ENCODE measurements at places on chromosomes 2 and 18. TPM values are rescaled to one million over a fixed set of nuclear protein-coding genes. Genes with fewer than 3 reads are reported as not detected.

GRCh38 chr2:126916744-126917143 is 18.1 kb downstream of the TEX51 start:
- no peak for DNase-seq

- DNase-seq = no peak
Measured at GRCh38 chr2:106197878-106198277, 3.8 kb upstream of the UXS1 start.

TMBIM1 gene
- 96.1 TPM for total RNA-seq

- DNase-seq = no peak
Measured at GRCh38 chr2:212484563-212485080, 54.0 kb downstream of the ERBB4 start.

FAM110C gene
- total RNA-seq = 0.22 TPM

OSBPL1A gene
- 33.3 TPM for total RNA-seq

- no peak for DNase-seq
Measured at GRCh38 chr2:126704434-126705160, 48.6 kb downstream of the GYPC start.

PFN4 gene
- total RNA-seq = 1.3 TPM

- no peak for DNase-seq
Measured at GRCh38 chr2:23409248-23409647, 24.3 kb downstream of the KLHL29 start.

- DNase-seq = no peak
Measured at GRCh38 chr2:34070196-34070595, 471.1 kb upstream of the FAM98A start.

ERFE gene
- total RNA-seq = 1.8 TPM

GRCh38 chr2:155368934-155369333 is 670.4 kb downstream of the KCNJ3 start:
- DNase-seq = no peak

- no peak for DNase-seq
Measured at GRCh38 chr2:42329736-42330135, 31.3 kb downstream of the COX7A2L start.

IL1RL1 gene
- total RNA-seq = not detected

DNA sequence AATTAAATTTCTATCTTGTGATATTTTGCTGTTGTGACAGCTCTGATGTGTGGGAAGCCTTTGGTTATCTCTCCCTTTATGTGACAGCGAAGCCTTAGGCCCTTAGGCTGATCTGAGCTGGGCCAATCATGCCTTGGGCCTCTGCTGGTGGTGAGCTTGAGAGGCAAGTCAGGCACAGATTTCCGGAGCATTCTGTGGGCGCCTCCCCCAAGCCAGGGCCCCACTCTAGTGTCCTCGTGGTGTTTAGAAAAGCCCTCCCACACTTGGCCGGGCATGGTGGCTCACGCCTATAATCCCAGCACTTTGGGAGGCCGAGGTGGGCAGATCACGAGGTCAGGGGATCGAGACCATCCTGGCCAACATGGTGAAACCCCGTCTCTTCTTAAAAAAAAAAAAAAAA is 239.8 kb downstream of the SH3RF3 start:
- no peak for DNase-seq

NHEJ1 gene
- 12.7 TPM for total RNA-seq

SERPINB11 gene
- not detected for total RNA-seq

GRCh38 chr2:17506736-17507616 is 11.3 kb downstream of the RAD51AP2 start:
- DNase-seq = no peak

GRCh38 chr2:204686406-204686805 is 141.1 kb downstream of the PARD3B start:
- DNase-seq = no peak

DNA sequence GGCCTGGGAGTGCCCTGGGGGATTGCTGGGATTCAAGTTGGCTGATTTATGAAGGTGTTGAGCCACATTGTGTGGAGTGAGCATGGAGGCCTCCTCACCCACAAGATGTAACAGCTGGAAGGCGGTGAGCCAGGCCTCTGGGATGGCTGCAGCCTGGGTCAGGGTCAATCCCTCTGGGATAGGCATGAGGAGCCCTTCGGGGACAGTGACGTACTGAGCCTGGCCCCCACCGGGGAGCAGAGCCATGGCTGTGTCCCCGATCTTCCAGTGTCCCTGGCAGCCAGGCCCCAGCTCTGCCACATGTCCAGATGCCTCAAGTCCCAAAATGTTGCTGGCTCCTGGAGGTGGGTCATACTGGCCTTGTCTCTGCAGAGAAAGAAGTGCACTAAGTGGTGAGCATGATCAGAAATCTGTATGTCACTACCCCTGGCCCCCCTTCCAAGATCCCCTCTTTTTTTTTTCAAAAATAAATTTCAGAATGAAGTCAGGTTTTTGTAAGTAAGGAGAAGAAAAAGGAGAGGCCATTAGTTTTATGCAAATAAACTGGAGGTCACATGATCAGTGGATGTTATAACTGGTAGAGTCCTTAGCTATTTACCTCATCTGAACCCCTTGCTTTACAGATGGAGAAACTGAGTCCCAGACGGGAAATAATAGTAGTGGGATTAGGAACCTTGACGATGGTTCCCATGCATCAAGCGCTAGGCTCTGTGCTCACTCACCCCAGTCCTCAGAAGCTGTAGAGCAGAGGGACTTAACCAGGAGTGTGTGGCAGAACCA is 1.7 kb downstream of the TP53I3 start:
- DNase-seq = no peak

DNA sequence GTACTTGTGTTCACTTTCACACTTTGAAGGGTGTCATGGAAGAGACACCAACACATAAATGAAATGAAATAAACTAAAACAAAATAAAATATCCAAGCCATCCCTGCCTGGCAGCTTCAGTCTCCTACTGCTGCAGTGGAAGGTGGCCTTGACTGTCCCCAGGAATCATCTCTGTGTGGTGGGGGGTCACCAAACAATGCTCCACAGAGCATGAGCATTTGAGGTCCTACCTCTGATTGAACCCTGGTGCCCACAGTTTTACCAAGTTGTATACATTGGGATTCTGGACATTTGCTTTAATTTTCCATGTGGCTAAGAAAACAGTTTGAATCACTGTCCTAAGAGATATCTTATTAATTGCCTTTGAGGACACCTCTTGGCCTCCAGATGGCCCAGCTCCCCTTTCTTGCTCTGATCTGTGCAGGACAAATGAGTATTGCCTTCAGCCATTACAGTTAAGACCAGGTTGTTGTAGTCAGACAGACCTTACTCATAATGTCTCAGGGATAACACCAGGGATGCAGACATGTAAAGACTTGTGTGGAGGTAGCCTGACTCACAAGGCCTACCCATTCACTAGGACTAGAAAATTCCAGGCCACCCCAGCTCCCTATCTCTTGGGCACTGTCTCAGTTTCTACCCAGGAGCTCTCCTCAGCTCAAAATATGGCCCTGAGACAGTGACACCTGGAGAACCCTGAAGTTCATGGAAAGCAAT is 195.0 kb downstream of the MYCN start:
- no peak for DNase-seq

CD207 gene
- total RNA-seq = not detected

CDKL4 gene
- total RNA-seq = 1.1 TPM

- DNase-seq = no peak
Measured at GRCh38 chr2:172836347-172836821, 100.7 kb downstream of the RAPGEF4 start.

DNA sequence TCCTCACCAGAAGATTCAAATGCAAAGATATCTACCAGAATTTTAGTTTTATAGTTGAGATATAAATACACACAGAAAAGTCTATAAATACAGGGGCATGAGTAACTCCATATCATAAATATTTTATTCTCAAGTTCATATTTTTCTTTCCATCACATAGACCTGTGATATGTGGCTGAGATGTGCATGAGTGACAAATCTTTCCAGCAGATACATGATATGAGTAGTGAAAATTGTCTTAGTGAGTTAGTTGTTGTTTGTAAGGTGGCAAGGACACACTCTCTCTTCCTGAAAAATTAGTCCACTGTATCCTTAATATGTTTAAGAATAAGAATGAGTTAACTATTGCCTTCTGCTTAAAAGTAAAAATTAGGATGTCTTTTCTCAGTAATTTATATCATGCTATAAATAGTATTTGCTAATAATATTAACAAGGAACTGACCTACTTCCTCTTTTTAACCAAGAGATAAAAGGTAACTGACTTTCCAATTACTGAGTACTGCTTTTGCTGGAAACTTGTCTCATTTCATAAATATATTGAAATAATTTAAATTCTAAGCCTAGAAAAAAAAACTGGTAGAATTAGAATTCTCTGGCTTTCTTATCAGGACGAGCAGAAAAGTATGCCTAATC is 85.2 kb upstream of the SESTD1 start:
- no peak for DNase-seq

CGREF1 gene
- 13.5 TPM for total RNA-seq

DNA sequence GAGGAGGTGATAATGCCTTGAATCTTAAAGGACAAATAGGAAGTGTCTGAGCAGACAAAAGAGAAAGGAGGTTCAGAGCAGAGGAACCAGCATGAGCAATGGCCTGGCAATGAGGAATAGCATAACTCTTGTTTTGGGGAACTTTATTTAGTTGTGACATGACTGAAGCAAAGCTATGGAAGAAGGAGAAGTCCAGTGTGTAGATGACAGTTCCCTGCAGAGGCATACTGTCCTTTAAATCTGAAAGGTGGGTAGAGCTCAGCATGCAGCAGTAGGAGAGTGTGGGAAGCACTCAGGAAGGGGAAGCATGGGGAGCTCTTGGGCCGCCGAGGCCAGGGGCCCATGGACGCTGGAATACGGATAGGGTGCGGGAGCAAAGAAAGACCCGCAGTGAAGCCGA is 173.8 kb downstream of the SEPTIN10 start:
- DNase-seq = no peak

DNA sequence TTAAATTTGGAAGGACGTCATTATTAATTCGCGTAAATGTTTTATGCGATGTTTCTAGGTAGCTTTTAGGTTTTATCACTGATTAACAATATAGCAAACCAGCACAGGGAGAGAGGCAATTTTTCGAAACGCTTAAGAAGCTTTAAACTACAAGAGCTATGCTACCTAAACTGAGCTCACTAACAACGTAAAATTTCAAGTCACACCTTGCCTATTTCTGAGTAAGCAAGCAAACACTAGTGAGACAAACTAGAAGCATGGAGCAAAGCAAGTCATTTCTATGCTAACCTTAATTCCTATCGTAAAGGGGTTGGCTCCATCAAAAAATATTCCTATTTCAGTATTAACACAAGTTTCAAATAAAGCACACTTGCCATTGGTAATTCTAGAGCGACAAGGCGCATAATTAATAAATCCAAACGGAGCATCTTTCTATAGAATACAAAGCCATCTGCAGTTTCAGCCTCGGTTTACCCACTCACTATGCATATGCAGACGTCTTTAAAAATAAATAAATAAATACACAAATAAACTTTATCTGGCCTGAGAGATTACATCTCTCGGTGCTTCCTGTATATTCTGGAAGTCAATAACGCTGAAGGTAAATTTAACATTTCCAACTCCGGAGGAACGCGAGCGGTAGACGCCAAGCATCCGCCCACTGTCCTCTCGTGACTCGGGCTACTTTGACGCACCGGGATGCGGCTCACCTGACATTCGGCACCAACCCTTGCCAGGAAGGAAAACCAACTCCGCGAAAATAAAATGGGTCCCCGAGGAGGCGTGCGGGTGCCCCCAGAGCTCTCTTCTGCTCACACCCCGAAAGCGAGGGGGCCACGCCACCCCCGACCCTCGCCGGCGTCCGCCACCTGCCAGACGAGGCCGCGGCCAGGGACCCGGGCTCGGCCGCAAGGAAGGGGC is 947 bp downstream of the ITSN2 start:
- DNase-seq = no peak

- DNase-seq = no peak
Measured at GRCh38 chr18:28863396-28863795, 686.5 kb upstream of the CDH2 start.

GRCh38 chr2:51068237-51068636 is 36.3 kb upstream of the NRXN1 start:
- no peak for DNase-seq

- DNase-seq = no peak
Measured at GRCh38 chr2:21111012-21111411, 12.8 kb upstream of the TDRD15 start.

DNA sequence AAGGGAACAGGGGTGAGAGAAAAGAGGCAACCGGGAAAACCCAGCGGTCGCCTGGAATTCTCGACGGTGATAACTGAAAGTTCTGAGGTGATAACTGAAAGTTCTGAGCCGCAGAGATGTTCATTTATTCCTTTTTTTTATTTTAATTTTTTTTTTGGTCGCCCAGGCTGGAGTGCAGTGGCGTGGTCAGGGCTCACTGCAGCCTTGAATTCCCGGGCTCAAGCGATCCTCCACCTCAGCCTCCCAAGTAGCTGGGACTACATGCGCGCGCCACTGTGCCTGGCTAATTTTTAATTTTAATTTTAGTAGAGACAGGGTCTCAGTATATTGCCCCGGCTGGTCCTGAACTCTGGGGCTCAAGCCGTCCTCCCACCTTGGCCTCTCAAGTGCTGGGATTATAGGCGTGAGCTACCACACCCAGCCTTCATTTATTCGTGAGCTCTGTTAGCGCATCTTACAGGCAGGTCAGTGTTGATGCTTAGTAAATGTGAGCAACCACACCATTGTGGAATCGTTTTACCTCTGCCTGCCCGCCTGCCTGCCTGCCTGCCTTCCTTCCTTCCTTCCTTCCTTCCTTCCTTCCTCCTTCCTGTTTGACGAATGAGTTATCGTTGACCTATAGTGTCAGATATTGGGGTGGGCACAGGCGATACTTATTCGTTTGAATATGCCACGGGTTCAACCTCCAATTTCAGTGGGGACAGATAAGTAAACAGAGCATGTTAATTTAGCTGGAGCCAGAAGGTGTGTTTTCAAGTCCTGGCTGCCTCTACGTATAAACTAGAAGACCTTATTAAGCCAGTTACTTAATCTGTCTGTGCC is 557 bp upstream of the E2F6 start:
- no peak for DNase-seq

Measured in chondrocyte (in vitro differentiated cells).